ENCODE measurements at places on chromosomes 3 and 15.

GRCh38 chr3:195009616-195010015 is 261.3 kb downstream of the XXYLT1 start:
- no peak for DNase-seq

DNA sequence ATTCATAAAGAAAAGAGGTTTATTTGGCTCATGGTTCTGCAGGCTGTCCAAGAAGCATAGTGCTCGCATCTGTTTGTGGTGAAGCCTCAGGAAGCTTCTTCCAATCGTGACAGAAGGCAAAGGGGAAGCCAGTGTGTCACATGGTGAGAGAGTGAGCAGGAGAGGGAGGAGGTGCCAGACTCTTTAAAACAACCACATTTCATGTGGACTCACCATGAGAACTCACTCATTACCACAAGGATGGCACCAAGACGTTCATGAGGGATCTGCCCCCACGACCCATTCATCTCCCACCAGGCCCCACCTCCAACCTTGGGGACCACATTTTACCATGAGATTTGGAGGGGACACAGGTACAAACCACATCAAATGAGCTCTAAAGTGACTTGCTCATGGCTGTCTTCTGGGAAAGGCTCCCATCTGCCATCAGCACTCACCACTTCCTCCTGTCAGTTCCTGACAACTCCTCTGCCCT is 327.3 kb upstream of the TLE3 start:
- DNase-seq = no peak

GRCh38 chr3:177802151-177802900 is 605.0 kb upstream of the TBL1XR1 start:
- no peak for DNase-seq

- DNase-seq = no peak
Measured at GRCh38 chr3:129683201-129683600, 76.7 kb upstream of the PLXND1 start.

DNA sequence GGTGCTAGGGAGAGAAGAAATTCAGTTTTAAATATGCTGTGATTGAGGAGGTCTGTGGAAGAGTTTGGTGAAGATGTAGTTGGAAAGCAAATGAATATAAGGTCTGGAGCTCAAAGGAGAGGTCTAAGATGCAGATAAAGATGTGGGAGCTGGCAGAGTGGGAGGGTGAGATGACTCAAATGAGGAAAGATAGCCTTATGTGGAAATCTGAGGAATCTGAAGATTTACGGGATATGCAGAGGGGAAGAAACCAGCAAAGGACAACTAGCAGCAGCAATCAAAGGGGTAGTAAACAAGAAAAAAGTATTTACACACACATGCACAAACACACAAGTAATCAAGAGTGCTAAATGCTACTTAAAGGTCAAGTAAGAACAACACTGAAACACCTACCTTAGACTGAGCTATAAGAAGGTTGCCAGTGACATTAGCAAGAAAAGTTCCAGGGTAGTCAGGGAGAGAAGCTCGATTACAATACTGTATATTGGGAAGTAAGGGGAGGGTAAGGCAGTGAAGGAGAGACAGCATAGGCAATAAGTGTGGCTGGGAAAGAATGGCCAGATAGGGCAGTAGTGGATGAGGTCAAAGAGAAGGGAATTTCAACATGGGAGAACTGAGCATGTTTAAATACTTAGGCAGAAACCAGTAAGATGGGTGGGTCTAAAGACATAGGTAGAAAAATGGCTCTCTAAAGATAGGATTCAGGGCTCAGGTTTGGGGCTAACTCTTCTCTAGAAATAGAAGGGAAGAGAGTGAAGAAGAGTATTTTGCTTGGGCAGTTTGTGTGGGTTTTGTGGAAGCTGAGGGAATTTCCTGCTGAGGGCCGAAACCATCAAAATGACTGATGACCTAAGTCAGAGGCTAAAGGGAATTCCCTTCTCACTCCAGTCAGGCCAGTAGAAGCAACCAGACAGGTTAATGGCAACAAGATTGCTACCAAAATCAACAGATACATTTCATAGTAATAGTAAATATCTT is 8.9 kb downstream of the CMTM6 start:
- no peak for DNase-seq

- no peak for DNase-seq
Measured at GRCh38 chr3:167057581-167057980, 322.5 kb downstream of the ZBBX start.

DNA sequence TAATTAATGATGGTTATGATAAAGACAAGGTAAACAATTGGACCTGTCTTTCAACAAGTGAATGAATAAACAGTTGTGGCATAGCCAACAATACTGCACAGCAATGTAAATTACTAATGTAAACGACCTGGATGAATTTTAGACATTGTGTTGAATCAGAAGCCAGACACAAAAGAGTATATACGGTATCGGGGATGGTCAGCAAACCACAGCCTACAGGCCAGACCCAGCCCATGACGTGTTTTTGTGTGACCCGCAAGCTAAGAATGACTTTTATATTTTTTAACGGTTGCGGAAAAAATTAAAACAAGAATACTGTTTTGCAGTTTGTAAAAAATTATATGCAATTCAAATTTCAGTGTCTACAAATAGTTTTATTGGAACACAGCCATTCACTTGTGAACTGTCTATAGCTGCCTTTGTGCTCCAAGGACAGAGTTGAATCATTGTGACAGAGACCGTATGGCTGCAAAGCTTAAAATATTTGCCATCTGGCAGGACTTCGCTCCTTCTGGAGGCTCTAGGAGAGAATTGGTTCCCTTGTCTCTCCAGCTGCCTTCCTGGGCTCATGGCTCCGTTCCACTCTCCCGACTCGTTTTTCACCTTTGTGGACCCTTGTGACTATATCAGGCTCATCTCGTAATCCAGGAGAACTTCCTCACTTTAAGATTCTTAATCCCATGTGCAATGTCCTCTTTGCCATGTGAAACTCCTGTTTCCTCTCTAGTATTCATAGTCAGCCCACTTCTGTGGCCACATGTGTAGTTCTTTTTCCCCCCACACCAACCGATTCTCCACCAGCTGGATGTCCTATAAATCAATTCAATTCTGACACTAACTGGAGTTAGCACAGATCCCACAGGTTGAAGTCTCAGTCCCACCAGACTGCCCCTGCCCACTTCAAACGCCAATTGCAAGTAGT is 72.7 kb downstream of the CMTM8 start:
- DNase-seq = no peak

DNA sequence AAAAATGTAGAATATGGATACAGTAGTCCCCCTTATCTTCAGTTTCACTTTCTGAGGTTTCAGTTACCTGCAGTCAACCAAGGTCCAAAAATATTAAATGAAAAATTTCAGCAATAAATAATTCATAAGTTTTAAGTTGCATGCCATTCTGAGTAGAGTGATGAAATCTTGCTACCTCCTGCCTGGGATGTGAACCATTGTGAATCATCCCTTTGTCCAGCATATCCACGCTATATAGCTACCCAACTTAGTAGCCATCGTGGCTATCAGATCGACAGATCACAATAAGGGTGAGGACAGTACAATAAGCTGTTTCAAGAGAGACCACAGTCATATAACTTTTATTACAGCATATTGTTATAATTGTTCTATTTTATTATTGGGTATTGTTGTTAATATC is 1.2 kb upstream of the LARS2 start:
- no peak for DNase-seq

- DNase-seq = no peak
Measured at GRCh38 chr15:81282911-81283310, 41.0 kb downstream of the STARD5 start.

DNA sequence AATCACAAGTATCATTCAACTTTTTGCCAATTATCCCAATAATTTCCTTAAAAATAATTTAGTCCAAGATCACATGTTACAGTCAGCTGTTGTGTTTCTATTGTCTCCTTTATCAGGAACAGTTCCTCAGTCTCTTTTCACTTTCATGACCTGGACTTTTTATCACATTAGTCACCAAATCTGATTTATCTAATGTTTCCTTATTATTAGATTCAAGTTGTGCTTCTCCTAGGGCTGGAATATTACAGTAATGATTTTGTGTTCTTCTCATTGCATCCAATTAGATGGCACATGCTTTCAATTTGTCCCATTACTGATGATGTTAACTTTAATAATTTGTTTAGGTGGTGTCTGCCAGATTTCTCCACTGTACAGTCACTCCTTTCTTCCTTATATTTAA is 66.3 kb upstream of the DCBLD2 start:
- no peak for DNase-seq

DNA sequence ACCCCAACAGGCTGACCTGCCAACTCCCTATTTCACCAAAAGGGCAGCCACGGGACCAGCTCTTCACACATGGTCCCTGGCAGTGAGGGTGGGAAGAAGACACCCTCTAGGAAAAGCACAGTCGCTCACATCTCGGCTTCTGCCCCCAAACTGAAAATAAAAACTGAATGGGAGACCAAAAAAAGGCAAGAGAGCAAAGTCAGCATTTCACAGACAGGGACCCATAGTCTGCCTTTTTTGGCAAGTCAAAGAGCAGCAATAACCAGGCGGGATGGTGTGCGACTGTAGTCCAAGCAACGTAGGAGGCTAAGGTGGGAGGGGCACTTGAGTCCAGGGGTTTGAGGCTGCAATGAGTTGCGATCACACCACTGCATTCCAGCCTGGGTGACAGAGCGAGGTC is 154.1 kb downstream of the ADAMTS17 start:
- no peak for DNase-seq

DNA sequence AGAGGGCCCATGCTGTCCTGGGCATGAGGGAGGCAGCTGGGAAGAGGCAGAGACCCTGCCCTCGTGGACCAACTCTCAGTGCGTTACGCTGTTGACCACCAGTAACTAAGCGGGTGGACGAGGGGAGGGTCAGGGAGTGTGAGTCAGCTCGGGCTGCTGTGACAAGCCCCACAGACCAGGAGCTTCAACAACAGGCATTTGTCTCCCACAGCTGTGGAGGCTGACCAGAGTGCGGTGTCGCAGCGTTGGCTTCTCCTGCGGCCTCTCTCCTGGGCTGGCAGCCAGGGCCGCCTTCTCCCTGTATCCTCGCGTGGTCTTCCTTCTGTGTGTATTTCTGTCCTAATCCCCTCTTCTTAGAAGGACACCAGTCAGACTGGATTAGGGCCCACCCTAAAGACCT is 13.0 kb downstream of the EFCC1 start:
- no peak for DNase-seq

DNA sequence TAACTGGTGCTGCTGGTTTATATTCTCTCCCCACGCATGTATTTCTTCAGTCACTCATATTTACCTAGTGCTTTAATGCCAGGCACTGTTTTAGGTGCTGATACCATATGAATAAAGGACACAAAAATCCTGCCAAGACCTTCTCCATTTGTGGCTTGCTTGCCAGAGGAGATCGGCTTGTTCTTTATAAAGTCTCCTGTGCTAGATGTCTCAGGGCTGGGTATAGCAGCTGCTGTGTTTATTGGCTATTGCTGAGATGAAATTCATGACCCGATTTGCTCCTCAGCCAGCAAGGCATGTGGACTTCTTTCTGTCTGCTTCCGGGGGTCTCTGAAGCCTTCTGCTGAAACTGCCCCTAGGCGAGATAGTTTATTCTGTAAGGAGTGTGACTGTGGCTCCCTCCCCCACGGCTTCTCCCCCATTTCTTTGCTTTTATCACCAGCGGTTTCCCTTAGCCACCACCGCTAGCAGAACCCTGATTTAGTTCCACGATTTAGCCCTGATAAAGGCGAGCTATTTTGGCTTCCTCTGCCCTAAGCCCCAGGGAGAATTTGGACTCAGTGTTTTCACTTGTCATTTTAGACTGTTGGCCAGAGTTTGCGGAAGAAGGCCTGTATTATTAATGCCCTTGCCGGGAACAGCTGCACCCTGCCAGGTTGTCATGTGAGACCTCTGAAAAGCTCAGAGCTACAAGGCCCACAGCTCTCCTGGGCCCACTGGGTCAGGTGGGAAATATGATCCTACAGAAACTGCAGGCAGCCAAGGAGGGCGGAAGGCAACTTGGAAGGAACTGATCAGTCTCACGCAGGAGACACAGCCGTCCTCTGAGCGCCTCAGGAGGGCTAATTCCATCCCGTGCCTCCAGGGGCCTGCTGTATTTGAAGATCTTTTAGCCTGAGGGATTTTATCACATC is 46.8 kb downstream of the ST6GAL1 start:
- peak; percentile 4 for DNase-seq

DNA sequence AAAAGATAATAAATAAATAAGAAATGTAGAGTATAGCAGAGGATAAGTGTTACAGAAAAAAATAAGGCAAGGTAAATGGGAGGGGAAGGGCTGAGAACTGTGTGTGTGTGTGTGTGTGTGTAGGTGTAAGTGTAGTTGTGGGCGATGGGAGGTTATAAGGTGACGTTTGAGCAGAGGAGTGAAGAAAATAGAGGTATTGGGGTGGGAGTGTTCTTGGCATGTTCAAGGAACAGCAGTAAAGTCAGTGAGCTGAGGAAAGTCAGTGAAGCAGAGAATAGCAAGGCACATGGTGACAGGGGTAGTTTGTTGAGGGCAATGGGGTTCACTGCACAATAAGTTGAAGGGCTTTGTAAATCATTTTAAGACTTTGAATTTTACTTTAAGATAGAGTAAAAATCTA is 30.9 kb upstream of the ZNF148 start:
- no peak for DNase-seq

DNA sequence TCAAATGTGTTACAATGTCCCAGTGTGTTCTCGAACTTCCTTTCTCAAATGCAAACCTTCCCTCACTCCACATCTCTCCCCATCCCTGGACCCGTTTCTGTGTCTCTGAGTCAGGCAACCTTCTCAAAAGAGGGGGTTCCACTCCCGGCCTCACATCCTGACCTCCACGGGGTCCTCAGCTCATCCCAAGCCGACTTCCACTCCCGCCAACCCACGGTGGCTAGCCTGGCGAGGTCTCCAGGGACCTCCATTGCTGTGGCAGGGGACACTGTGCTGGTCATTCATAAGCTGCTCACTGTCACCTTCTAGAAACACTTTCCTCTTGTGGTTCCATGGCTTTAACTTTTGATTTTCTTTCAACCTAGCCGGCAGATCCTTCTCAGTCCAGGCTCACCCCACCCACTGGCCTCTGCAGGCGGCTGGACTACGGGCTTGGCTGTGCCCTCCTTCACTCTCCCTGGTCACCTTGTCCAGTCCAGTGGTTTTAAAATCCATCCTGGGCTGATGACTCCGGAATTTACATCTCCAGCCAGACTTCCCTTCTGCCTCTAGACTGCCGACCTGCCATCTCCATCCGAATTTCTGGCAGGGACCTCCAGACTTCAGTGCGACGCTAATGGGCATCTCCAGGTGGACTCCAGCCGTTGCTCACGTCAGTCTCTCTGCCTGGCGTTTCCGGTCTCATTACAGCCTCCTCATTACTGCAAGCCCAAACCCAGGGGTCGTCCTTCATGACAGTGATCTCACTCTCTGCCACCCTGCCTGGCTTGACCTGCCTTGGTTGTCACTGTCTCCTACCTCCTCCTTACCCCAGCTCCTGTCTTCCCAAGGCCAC is 20.0 kb downstream of the ABTB1 start:
- no peak for DNase-seq

- no peak for DNase-seq
Measured at GRCh38 chr3:105970283-105970682, 101.5 kb upstream of the CBLB start.
